ENCODE measurements at places on chromosomes 3 and 15. TPM values are rescaled to one million over a fixed set of nuclear protein-coding genes. Genes with fewer than 3 reads are reported as not detected.

DNA sequence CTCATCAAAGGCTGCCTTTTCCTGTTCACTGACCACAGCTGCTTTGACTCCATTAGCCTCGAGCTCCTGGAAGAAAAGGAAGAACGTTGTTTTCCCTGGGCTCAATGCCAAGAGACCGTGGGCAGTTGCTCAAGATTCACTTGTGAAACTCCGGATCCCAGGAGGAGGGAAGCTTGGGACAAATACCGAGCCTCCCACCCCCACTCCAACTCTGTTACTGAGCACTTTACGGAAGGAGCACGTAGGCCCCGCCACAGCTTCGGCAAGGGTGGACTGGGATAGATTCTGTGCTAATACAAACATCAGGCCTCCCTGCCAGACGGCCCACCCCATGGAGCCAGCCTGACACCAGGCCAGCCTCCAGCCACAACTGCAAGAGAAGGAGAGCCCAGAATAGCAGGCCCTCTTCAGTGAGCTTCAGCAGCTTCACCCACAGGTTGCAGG is 10.8 kb upstream of the FANCD2 start:
- H3K36me3 ChIP-seq: no peaks in the 10 kb centered on the region
- H3K27ac ChIP-seq: no peak overlapping the region
- peaks cover under 1% of the 10 kb centered on the region for H3K4me1 ChIP-seq
- DNase-seq: no peak
- H3K27me3 ChIP-seq: peaks cover 2% of the 10 kb centered on the region

DNA sequence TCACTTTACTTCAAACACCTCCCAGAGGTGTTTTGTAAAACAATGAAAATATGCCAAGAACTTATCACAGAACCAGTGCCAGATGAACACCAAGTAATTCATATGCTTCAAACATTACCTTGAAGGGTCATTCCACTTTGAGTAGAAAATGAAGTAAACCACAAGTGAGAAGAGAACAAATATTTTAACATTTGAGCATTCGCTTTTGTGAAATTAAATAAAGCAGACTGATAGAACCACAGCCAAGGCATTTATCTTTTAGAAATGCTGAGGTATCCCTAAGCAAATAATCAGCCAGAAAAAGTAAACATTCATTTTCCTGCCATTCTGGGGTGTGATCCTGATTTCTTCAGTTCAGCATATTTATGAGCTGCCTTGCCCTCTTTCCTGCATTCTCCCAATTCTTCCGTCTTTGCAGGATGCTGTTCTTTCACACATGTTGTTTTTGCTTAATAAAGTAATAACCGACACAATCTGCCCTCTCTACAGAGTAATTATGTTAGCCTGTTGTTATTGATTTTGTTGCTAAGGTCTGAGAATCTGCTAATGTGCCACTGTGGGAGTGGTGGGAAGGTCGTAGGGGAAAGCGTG is 235.6 kb upstream of the TGFBR2 start:
- H3K27ac ChIP-seq: no peak overlapping the region
- no peaks in the 10 kb centered on the region for H3K27me3 ChIP-seq
- no peak for DNase-seq
- H3K4me3 ChIP-seq: no peak overlapping the region

Gene CCDC191
- total RNA-seq: 2.0 TPM

GRCh38 chr3:190546881-190547510 is 33.1 kb downstream of the IL1RAP start:
- peaks cover 37% of the 10 kb centered on the region for H3K27me3 ChIP-seq
- H3K27ac ChIP-seq: no peak overlapping the region

Gene TMEM108
- 7.4 TPM for total RNA-seq

Gene PATL2
- 0.35 TPM for total RNA-seq

DNA sequence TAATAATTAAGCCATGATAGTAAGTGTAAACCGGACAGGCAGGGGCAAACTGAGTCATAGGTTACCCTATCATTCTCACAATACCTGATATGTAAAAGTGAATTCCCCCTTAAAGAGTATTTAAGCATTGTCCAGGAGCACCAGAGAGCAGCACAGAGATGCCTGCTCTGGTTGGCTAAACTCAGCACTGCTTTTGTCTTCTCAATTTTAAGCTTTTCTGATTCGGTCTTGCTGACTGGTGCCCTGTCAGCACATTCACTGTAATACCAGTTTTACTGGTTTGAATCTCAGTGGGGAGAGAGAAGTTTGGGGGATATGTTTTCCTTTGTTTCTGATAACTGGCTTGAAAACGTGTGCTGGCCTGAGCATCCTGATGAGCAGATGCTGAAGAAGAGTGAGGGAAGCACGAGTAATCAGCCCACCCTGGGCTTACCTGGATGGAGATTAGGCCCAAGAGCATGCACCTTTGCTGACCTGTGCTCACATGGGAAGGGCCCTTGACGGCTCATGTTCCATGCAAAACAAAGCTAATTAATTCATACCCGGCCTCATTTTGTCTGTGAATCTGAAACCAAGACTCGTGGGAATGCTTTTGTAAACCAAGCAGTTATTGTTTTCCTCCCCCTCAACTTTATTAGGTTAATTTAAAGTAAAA is 208.5 kb upstream of the MRPL3 start:
- H3K27me3 ChIP-seq: no peaks in the 10 kb centered on the region
- H3K4me1 ChIP-seq: peaks cover 9% of the 10 kb centered on the region
- no peak overlapping the region for H3K27ac ChIP-seq

- H3K27me3 ChIP-seq: no peaks in the 10 kb centered on the region
- no peaks in the 10 kb centered on the region for H3K36me3 ChIP-seq
- H3K4me1 ChIP-seq: peaks cover 4% of the 10 kb centered on the region
- no peak overlapping the region for H3K4me3 ChIP-seq
- H3K27ac ChIP-seq: no peak overlapping the region
These were observed 70.4 kb downstream of the ADCY5 start for GRCh38 chr3:123378409-123378915.

GRCh38 chr3:127682561-127682960 is 9.8 kb downstream of the ABTB1 start:
- no peak overlapping the region for H3K27ac ChIP-seq
- peak; percentile 63 for DNase-seq
- no peak overlapping the region for H3K4me3 ChIP-seq
- no peaks in the 10 kb centered on the region for H3K36me3 ChIP-seq
- peaks cover 3% of the 10 kb centered on the region for H3K4me1 ChIP-seq

DNA sequence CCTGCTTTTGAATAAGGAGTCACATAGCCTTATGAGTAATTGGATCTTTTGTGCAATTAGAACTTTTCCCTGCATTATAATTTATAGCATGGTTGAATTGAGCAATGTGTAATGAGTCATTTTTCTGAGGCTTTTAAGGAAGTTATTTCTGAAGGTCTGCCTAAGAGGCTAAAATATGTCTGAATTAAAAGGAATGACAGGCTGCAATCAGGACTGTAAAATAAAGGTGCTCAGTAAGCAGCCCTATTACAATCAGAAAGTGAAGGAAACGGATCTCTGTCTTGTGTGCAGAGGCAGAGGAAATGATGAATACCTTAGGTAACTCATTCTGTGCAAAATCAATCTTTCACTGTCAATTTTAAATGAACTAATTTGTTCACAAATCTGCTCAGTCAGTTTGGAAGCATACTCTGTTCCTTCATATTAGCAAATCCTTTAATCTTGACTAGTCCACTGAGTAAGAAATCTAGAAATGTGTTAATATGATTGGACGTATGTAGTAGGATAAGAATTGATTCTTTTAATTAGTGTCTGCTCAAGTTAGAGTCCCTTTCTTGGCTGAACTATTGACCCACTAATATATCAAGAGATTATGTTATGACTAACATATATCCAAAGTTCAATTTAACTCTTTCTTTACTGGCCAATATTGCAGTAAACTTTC is 290.1 kb downstream of the ZIC1 start:
- H3K4me3 ChIP-seq: no peak overlapping the region
- DNase-seq: no peak
- no peaks in the 10 kb centered on the region for H3K4me1 ChIP-seq
- H3K36me3 ChIP-seq: no peaks in the 10 kb centered on the region
- H3K27me3 ChIP-seq: no peaks in the 10 kb centered on the region

DNA sequence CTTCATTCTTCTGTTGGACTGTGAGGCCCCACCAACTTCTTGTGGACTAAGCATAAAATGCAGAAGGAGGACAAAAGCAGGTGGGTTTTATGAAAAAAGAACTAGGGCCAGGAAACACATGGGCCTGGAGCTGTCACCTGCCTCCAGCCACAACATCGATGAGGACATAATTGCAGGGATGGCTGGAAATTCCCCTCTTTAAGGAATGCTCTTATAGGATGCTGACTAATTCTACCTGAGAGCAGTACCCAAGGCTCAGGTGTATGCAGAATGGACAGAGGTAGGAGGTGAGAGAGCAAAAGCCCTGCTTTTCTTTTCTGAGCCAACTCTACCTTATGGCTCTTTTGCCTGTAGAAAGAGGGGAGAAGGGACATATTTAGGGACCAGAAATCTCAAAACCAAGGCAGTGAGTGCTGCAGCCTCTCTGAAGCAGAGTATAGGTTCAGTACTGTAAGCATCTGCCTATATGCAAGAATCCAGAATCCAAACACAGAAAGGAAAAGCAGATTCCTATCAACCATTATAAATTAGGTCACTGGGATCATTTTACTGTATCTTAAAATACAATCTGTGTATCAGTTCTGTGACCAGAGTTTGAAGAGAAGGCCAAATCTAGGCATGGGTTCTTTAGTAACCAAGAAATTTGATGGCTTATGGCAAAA is 205.3 kb upstream of the WNT5A start:
- H3K4me3 ChIP-seq: no peak overlapping the region
- no peaks in the 10 kb centered on the region for H3K36me3 ChIP-seq
- H3K4me1 ChIP-seq: peaks cover 32% of the 10 kb centered on the region
- no peak for DNase-seq

GRCh38 chr3:78087134-78087533 is 1047.2 kb downstream of the ROBO2 start:
- H3K27ac ChIP-seq: no peak overlapping the region
- no peak for DNase-seq
- H3K36me3 ChIP-seq: no peaks in the 10 kb centered on the region
- no peaks in the 10 kb centered on the region for H3K27me3 ChIP-seq

- H3K27ac ChIP-seq: no peak overlapping the region
- no peaks in the 10 kb centered on the region for H3K36me3 ChIP-seq
- H3K4me1 ChIP-seq: peaks cover 22% of the 10 kb centered on the region
- peak; percentile 50 for DNase-seq
These were observed 52.0 kb upstream of the ULK4 start for GRCh38 chr3:42013691-42014457.

- no peaks in the 10 kb centered on the region for H3K27me3 ChIP-seq
- no peak overlapping the region for H3K4me3 ChIP-seq
- H3K4me1 ChIP-seq: peaks cover 56% of the 10 kb centered on the region
These were observed 40.5 kb downstream of the STT3B start for GRCh38 chr3:31573036-31573779.

Gene NR2C2
- total RNA-seq: 57.2 TPM

GRCh38 chr15:68512052-68512451 is 66.7 kb upstream of the CORO2B start:
- no peaks in the 10 kb centered on the region for H3K27me3 ChIP-seq
- peaks cover 11% of the 10 kb centered on the region for H3K4me1 ChIP-seq
- no peak for DNase-seq
- no peak overlapping the region for H3K27ac ChIP-seq
- no peak overlapping the region for H3K4me3 ChIP-seq

DNA sequence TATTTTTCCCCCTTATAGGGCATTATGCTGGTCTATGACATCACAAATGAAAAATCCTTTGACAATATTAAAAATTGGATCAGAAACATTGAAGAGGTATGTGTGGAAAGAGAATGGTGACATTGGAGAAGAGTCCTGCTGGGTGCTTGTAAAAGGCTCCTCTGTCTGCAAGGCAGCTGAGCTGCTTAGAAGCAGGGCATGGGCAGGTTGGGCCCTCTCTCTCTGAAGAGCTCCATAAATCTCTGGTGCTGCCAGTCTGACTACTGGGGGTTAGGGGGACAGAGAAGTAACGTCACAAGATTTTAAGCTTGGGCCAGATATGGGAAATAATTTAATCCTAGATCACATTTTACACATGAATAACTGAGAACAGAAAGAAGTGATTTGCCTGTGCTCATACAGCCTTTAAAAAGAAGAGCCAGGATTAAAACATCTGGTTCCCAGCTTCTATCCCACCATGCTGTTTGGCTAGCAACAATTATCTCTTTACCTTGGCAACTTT is 21.9 kb upstream of the APH1B start:
- no peaks in the 10 kb centered on the region for H3K27me3 ChIP-seq
- no peaks in the 10 kb centered on the region for H3K36me3 ChIP-seq
- H3K4me3 ChIP-seq: no peak overlapping the region
- DNase-seq: peak; percentile 25
- H3K4me1 ChIP-seq: peaks cover 20% of the 10 kb centered on the region

Gene RNF111
- total RNA-seq: 24.5 TPM

DNA sequence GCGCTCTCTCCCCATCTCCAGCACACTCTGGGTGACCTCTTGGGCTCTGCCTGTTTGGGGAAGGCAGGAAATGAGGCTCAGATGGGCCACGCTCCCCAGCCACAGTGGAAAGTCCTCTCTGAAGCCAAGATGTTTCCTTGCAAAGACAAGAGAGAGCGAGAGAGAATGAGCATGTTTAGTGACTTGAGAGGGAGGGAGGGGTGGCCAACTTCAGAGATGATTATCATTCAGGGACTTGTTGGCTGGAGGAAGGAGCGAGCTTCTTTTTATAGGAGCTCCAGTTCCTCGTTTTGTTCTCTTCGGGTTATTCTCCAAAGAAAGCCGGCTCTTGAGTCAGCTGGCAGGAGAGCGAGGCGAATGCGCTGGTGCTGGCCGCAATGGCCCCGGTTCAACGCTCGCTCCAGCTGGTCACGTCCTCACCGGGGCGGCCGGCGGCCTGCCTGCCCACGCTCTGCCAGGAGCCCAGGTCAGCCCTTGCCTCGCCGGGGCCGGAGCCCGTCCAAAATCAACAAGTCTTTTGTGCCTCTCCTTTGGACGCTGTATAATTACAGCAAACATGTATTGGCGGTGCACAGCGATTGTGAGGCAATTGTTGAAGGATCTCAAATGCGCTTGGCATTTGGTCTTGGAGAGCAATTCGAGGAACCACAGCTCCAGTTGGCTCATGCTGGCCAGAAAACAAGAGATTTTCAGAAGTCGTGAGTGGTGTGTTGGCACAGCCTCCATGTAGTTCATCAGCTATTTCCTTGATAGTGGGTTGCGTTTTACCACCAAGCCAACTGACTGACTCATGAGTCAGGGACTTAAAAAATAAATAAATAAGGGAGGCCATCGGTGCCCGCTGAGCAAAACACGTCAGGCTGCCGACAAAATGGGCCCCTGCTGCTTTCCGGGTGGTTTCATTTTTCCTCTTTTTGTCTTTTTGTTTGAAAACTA is 288.6 kb downstream of the UACA start:
- H3K36me3 ChIP-seq: no peaks in the 10 kb centered on the region
- no peaks in the 10 kb centered on the region for H3K27me3 ChIP-seq
- DNase-seq: no peak
- H3K4me3 ChIP-seq: no peak overlapping the region

DNA sequence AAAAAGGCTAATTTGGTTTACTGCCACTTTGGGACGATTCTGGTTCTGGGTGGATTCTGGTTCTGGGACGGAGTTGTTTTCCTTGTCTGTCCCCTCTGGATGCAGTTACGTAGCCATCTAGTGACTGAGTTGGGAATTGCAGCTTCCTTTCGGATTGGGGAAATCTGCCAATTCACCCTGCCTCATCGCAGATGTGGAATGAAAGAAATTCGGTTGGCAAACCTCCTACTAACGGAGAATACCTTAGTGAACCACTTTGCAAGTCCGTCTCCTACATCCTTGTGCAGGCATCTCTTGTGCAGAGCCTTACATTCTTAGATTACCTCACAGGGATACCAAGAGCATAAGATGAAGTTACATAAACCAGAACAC is 31.5 kb upstream of the AP4E1 start:
- H3K4me1 ChIP-seq: no peaks in the 10 kb centered on the region
- peak; percentile 94 for DNase-seq
- H3K36me3 ChIP-seq: no peaks in the 10 kb centered on the region
- H3K4me3 ChIP-seq: no peak overlapping the region

GRCh38 chr15:60047701-60048100 is 43.6 kb downstream of the FOXB1 start:
- no peaks in the 10 kb centered on the region for H3K27me3 ChIP-seq
- no peak overlapping the region for H3K4me3 ChIP-seq
- DNase-seq: no peak

Gene FHIT
- 9.1 TPM for total RNA-seq
